ENCODE measurements at places on chromosomes 12 and 14.

- DNase-seq, result no peak
Measured at GRCh38 chr14:75299059-75299458, 20.4 kb downstream of the FOS start.

DNA sequence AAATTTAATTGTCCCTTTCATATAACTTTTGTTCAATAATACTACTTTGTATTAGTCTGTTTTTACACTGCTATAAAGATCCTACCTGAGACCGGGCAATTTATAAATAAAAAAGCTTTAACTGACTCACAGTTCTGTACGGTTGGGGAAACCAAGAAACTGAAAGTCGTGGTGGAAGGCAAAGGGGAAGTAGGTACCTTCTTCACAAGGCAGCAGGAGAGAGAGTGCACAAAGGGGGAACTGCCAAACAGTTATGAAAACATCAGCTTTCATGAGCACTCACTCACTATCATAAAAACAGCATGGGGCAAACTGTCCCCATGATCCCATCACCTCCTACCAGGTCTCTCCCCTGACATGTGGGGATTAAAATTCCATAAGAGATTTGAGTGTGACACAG, 1069.0 kb downstream of the FSCB start:
- DNase-seq, result no peak

DNA sequence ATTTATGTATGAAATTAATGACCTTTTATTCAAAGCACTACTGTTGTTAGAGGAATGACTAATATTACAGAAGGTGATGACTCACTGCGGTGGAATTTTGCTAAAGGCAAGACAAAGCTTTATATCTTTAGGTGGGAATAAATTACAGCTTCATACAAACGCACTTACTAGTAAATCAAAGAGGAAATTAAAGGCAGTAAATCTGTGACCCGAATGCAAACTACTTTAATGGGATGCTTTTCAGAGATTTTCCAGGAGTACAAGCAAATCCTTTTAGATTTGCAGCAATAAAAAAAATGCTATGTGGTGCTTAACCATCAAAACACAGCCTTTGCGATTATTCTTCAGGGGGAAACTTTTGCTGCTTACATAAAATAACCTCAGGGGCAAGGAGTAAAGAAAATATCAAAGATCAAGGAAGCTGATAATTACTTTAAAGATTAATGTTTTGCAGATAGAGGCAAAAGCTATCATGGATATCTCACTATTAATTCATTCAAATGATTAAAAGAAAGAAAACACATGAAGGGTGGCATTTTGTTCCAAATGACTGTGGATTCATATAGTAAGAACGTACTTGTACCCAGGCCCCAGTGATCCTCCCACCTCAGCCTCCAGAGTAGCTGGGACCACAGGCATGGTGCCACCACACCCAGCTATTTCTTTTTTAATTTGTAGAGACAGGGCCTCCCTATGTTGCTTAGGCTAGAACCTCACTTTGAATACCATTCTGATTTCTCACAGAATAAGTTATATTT, 98.9 kb downstream of the DENND5B start:
- DNase-seq, result no peak

- no peak for DNase-seq
Measured at GRCh38 chr12:48758737-48759136, 30.2 kb downstream of the ADCY6 start.

GRCh38 chr12:118685983-118686607, 295.2 kb upstream of the SRRM4 start:
- DNase-seq, result no peak

- DNase-seq, result peak; percentile 94
Measured at GRCh38 chr12:6766651-6767349, 637 bp downstream of the PTMS start.

- peak; percentile 60 for DNase-seq
Measured at GRCh38 chr12:103422746-103423515, 72.8 kb downstream of the C12orf42 start.

- peak; percentile 24 for DNase-seq
Measured at GRCh38 chr12:51954561-51955361, 3.3 kb downstream of the ACVR1B start.

- DNase-seq, result no peak
Measured at GRCh38 chr12:72234886-72235285, 37.3 kb upstream of the TRHDE start.

- DNase-seq, result no peak
Measured at GRCh38 chr12:94660436-94660835, 10.1 kb upstream of the TMCC3 start.

DNA sequence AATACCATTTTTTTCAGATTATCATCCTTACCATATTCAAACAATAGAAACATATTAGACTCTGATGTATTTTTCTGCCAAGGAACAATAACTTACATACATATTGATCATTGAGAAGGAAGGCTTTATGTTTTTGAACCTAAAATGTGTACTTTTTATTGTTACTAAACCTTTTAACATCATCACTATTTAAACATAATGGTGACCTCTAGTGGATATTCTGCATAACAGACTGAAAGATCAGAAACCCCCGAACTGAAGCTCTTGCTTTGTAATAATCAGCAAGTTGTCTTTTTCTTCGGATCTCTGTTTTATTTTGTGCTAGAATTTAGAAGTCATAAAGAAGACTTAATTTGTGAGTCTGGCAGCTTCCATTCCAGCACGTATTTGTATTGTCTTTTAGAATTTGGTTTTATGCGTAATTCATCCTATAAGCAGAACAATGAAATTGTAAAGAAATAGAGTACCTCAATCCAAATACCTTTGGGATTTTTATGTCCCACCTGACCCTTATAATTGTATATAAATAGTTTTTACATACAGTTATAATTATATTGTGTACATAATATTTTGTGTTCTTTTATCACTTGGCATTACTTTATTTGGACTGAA, 125.9 kb upstream of the ATF1 start:
- DNase-seq, result no peak

GRCh38 chr12:66320996-66321395, 18.7 kb downstream of the HELB start:
- DNase-seq, result no peak

DNA sequence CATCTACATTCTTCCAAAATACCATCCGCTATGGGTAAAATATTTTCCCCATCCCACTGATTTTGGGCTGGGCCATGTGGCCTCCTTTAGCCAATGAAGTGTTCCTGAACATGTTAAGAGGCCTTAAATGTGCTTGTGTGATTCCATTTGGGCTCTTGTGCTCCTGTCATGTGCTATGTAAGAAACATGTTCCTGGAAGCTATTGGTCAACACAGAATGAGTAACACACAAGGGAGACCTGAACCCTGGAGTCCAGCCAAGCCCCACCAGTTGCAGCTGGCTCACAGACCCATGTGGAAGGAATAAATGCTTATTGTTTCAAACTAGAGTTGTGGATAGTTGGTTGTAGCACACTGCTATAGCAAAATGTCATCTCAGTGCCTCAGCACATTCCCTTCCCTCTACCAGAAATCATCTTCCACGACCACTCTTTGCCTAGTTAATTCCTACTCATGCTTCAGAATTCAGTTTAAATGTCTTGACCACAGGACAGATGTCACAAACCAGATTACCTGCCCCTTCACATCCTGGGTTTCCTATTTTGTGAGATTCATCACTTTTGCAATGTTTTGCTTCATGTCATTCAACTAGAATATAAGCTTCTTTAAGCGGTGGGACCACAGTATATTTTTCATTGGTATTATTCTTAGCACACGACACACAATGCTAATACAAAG, 217.3 kb upstream of the EEA1 start:
- DNase-seq, result no peak

- DNase-seq, result no peak
Measured at GRCh38 chr14:77542421-77543239, 44.0 kb upstream of the ISM2 start.

DNA sequence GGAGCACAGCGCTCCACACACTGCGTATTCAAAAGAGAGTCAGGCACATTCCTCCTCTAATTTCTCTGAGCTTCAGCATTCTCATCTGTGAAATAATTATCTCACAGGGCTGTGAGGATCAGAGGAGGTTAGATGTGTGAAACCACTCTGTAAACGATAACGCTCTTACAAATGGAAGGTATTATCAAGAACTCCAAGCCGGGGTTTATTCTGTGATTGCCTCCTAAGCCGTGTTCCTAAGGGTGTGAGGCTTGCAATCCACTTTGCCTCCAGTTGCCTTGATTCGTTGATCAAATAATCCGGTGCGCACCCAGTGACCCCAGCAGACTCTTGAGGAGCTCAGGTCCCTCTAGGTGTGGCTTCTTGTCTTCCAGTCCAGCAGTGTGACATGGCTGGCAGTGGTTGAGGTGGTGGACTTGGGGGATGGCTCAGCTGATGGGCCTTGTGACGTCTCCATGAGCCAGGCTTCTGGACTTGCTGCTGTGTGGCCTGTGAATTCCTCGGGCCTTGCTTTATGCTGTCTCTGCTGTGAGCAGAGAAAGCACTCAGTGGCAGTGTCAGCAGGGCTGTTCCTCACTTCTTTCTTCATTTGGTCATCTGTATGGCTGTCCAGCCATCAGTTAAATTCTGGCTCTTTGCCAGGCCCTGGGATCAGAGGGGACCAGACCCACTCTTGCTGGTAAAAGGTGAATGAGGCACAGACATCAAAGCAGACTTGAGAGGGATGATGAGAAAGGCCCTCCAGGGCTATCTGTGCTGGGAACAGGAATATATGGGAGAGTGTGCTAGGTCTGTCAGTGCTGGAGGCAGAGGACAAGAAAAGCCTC, 71.0 kb downstream of the SLC25A47 start:
- no peak for DNase-seq

DNA sequence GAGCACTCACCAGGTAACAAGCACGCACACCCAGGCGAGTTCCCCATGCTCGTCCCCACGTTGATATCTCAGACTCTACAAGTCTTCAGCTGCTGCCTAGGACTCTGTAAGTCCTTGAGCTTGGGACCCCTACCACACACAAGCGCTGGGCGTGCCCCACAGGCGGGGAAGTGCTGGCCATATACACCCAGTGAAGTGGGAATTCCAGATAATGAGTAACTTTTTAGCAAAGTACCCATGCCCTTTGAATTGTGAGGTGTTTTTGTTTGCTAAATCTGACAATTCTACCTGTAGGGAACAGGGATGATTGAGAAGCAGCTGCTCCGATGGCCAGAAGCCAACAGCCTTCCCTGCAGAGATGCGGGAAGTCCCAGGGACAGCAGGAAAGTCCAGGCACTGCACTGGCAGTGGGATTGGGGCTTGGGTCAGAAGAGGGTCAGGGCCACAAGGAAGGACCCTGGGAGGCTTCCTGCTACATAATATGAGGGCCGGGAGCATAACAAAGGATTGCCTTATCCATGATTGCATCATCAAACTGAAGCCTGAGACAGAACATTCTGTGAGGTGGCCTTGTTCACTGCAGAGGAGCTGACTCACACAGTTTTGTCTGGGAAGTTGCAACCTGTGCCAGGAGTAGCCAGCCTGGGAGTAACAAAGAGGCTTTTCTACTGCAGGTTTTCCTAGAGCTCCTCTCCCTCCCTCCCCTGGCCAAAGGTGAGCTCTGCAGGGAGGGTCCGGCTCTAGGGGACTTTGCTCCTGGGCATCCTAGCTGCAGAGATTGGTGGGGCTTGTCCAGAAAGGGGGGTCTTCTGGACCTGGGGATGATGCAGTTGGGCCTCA, 13.2 kb upstream of the SERPINA3 start:
- DNase-seq, result peak; percentile 70

- no peak for DNase-seq
Measured at GRCh38 chr14:58354808-58355207, 40.9 kb upstream of the TOMM20L start.

Measured in endodermal cell (in vitro differentiated cells).